ENCODE measurements at places on chromosomes 6 and 20.

GRCh38 chr6:145761584-145761983 is 26.3 kb upstream of the EPM2A start:
- no peak for DNase-seq

GRCh38 chr6:157927011-157927410 is 54.7 kb upstream of the SYNJ2 start:
- DNase-seq = no peak

- no peak for DNase-seq
Measured at GRCh38 chr6:2807342-2808090, 34.1 kb downstream of the SERPINB1 start.

- DNase-seq = no peak
Measured at GRCh38 chr20:10454151-10454750, 19.1 kb downstream of the SLX4IP start.

DNA sequence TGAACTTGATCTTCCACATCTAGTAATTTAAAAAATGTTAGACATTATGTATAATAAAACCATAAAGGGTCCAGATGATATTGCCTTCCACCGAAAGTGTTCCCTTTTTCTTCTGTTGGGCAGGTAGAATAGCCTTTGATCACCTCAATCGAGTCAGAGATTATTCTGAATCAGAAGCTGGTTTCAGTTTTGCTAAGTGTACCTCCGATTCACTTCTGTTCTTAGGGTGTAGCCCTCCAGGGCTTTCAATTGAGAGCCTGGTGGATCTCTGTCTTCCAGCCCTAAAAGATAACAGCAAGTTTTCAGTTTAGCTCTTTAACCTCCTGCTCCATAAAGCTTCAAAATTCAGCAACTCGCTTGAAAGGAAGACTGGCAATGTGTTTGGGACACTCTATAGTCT is 21.1 kb upstream of the AIG1 start:
- DNase-seq = no peak

DNA sequence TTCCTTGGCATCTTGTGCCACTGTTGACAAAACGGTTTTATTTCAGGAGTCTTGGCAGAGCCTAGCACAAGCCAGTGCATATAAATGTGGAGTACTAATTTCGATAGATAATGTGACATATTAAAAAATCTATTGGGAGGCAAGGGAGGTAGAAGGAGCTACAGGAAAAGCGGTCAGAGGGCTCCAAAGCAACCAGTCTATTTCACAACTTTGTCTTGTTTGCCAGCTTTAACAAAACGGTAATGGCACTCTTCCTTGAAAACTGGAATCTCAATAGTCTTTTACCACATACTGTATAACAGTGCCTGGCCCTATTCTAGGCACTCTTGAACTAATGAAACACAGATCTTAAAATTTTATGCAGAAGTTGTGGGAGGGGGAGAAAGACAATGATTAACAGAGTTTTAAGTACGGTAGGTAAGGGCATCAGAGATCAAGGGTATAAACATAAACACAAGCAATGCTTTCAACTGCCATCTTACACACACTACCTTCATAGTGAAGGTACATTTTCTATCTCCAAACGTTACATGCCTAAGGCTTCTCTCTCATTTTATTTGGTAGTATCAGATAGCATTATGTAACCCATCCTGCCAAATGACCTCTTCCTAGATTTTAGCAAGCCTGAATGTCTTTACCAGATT is 33.5 kb upstream of the SYNCRIP start:
- DNase-seq = no peak

DNA sequence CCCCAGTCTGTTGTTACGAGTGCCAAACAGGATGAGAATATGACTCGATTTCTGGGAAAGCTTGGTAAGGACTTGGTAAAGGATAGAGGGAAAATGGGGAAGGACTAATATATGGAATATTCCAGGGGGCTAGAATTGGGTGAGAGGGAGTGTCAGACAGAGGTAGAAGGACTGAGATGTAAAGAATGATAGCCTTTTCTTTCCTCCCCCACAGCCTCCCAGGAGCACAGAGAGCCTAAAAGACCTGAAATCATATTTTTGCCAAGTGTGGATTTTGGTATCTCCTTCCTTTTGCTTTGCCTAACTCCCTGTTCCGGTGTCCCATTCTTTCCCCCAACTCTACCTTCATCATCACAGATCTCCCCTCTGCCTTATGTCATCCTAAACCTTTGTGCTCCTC is 3.1 kb downstream of the MSH5 start:
- DNase-seq = no peak

DNA sequence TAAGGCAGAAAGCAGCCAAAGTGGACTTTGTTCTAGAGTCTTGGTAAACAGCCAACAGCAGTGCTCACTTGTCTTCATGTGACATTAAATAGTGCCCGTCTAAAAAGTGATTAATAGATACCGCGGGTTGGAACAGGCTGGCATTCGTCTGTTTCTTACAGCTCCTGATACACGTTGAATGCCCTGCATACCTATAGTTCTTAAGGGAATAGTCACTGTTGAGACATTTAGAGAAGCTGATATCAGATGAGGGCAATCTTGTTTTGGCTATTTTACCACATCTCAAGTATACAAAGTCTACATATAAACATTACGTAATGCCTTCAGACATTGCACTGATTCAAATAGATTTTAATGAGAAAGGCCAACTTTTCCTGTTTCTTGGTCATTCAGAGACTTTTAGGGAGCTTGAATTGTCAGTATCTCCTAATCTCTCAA is 374.9 kb upstream of the FLRT3 start:
- no peak for DNase-seq

GRCh38 chr6:158475344-158476302 is 84.3 kb upstream of the TMEM181 start:
- DNase-seq = no peak

GRCh38 chr6:38193481-38194281 is 374.2 kb downstream of the ZFAND3 start:
- no peak for DNase-seq

DNA sequence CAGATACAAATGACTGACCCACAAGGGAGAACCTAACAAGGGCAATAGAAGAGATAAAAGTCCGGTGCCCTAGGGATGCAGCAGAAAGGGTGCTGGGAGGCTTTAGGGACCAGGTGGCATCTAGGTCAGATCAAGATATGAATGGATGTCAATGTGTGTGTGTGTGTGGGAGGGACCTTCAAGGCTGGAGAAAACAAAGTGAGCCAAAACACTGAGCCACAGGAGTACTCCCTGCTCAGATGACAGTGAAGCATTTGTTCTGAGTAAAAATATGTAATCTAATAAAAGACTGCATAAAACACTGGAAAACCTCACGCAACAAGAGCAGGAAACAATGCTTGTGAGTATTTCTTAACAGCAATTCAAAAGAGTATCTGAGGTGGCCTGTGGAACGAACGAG is 28.2 kb downstream of the ZNF337 start:
- DNase-seq = no peak

DNA sequence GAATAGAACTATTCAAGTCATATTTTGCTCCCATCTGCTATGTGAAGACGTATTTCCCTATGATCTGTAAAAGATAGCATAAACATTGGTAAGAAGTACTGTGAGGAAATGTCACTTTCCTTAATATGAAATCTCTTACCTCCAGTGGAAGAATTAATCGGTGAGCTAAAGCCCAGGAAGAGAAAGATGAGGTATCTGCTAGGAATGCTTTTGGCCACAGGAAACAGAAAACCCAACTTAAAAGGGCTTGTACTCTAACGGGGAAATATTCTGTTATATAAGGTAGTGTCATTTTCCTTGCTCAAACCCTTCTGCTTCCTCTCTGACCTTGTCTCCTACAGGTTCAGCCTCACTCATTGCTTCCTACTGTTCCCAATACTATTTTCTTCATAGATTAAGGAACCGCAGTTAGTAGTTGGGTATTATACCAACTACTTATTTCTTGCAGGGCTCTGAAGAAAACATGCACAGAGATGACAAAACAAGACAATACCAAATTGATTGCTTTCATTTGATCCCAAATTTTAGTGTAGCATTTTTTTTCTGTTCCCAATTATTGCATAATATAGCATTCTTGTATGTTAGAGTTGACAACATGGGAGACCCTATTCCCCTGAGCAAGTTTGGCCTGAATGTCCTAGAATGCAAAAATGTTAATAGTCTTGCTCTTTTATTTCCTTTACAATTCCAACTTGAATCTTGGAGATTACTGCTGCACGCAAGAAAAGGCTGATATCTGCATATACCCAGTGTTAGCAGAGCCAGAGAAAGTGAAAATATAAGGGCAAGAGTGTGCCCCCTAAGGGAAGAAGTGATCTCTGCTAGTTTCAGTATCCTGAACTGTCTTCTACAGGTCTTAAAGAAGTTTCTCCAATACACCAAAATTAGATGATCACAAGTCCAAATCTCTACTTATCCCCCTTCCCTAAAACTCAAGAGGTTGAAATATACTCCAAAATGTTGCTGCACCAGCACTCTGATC is 65.3 kb downstream of the AFG1L start:
- DNase-seq = no peak

- DNase-seq = no peak
Measured at GRCh38 chr6:20118892-20119291, 93.4 kb downstream of the MBOAT1 start.

GRCh38 chr6:20575704-20576451 is 41.6 kb downstream of the CDKAL1 start:
- DNase-seq = no peak

DNA sequence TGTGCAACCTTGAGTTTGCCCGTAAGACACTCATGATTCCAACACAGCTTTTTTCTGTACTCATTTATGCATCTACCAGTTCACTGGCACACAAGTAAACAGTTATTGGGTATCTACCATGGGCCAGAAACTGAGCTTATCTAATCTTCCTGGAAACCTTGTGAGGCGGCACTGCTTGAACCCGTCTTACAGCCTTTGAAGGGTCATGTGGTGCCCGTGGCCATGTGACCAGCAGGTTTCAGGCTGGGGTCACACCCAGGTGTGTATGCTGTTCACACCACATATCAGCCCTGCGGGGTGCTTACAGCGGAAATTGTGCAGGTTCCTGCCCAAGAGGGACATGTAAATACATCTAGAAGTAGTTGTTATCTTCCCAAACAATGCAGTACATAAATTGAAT is 6.1 kb downstream of the THBD start:
- no peak for DNase-seq

- no peak for DNase-seq
Measured at GRCh38 chr6:127212376-127212775, 54.3 kb upstream of the RNF146 start.

DNA sequence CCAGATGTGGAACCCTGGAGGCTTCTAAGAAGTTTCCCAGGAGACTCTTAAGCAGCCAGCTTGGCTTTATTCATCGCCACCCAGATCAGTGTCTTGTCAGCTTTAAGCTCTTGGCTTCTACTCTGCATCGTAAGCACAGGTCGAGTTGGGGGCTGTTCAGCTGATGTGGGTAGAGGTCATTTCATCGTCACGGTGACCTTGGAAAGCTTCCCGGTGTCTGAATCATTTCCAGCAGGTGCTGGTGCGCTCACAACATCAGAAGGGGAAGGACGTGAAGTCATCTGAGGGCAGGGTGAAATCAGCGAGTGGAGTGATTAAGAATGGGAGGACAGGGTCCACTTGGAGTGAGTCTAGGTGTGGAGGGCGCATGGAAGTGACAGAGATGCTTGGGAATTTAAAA is 112.6 kb downstream of the SASH1 start:
- DNase-seq = no peak

DNA sequence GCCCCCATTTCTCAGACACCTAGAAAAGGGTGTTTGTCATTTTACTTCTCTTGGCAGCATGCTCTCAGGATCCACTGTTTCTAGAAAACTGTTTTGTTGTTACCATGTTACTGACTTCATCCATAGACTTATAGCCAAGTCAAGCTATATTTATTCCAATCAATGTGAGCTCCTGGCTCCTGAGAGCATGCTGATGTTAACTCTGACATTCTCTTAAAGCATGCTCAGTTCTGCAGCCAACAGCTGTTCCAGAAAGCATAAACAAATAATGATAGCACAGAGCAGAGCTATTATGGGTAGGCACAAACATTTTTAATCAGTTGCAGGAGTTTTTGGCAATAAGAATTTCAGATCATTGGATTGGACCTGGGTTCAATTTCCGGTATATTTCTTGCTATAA is 92.4 kb upstream of the CEP85L start:
- DNase-seq = no peak

GRCh38 chr6:7907159-7907558 is 3.4 kb downstream of the TXNDC5 start:
- no peak for DNase-seq

DNA sequence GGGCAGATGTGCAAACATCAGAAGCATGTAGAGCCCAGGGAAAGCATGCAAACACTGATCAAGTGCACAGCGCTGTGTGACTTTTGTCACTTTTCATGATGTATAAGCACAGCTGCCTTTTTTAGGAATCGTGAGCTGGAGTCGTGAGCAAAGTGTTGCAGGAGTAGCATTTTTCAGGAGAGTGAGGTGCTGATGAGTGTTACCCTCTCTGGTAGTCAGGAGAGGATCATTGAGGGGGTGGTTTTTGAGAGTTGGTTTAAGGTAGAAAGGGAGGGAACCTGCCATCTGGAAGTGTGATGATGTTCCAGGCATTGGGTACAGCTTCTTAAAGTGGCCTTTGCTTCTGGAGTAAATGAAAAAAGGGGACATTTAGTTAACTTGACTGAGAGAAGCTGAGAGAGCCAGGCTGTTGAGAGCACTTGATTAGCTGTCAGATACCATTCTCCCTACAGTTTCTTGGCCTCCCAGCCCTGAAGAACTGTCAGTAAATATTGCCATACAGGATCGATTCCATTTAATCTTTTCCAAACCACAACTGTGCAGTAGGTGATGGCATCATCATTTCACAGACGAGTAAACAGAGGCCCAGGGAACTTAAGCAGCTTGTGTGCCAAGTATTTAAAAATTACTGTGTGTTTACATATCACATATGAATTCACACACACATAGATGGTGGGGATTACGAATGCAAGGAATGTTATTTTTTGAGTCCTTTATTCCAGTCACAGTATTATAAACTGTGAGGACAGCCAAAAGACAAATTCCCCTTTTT is 28.9 kb downstream of the TPD52L1 start:
- no peak for DNase-seq

- no peak for DNase-seq
Measured at GRCh38 chr20:1107176-1107575, 11.2 kb upstream of the PSMF1 start.

GRCh38 chr6:41894366-41895299 is 542 bp downstream of the USP49 start:
- DNase-seq = no peak

GRCh38 chr6:17493286-17493685 is 99.9 kb downstream of the CAP2 start:
- DNase-seq = no peak

- no peak for DNase-seq
Measured at GRCh38 chr6:70231311-70231710, 71.6 kb downstream of the COL9A1 start.

DNA sequence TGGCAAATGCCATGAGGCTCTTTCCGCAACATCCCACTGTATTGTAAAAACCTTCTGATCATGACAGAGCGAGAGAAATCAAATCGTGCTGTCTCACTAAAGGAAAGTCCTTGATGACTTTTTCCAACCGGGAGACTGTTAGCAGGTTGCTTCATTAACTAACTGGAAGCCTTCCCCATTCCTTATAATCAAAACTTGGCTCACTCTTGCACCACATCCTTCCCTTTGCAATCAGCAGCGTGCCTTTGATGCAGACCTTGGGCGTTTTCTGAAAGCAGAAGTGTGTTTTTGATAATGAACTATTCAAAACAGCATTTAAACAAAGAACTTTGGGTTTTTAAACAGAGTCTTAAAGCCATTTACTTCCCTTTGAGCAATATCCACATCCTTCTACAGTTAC is 96.2 kb upstream of the CNR1 start:
- DNase-seq = no peak
